Peyer's patch (tissue), 4 donors: ENCODE measurements at places on chromosomes 11 and 22. TPM values are rescaled to one million over a fixed set of nuclear protein-coding genes. Genes with fewer than 3 reads are reported as not detected.

The NCR3LG1 gene
- 3.3 TPM for total RNA-seq

The SLC25A45 gene
- 50.6 TPM for total RNA-seq

The HIC2 gene
- total RNA-seq: 5.0 TPM

GRCh38 chr11:69391192-69392103 is 90.0 kb upstream of the LINC01488 start:
- no peaks in the 10 kb centered on the region for H3K36me3 ChIP-seq
- H3K27ac ChIP-seq: no peak overlapping the region
- H3K4me3 ChIP-seq: no peak overlapping the region
- H3K4me1 ChIP-seq: no peaks in the 10 kb centered on the region
- H3K27me3 ChIP-seq: no peaks in the 10 kb centered on the region

DNA sequence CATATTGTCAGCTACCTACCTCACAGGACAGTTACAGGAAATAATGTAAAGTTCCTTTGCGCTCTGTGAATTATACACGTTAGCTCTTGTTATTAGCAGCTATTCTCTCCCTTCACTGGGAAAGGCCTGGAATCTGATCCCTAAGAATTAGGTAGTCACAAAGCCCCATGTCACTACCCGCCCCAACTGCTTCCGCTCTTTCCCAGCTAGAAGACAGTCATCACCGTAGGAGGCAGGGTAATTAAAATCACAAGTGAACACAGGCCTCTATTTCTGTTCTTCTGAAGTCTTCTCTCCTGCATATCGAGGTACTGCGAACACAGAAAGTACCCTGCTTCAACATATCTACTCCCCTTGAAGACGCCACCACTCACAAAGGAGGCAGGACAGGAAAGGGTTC is 12.6 kb upstream of the AHNAK start:
- H3K4me1 ChIP-seq: peaks cover 27% of the 10 kb centered on the region
- no peaks in the 10 kb centered on the region for H3K27me3 ChIP-seq
- H3K27ac ChIP-seq: no peak overlapping the region
- DNase-seq: no peak
- H3K4me3 ChIP-seq: no peak overlapping the region

DNA sequence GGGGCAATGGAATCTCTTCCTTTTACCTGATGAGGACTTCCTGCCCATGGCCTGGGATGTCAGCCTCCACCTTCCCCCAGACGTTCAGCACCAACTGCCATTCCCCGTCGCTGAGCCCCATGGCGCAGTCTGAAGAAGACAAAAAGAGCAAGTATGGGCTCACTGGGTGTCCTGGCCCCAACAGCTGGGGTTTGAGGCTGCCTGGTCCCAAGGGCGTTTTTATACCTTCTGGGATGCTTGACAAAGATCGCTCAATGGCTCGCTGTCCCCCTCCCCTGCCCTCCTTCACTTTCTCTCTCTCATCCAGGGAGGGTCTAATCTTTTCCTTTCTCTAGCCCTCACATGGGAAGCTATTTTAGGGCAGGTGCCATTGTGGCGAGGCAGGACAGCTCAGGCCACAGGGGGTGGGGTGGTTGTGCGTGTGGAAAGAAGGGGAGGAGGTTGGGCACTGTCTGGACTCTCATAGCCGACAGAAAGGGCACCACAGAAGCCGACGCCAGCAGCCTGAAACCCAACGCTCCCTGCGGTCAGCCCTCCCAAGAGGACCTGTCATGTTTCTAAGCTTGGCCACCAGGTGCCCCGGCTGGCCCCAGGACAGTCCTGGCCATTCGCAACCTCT is at the start of gene MB:
Gene MB (minus strand): TSS at position 193 of the 619 bp plus-strand sequence. CDS start 72 bp downstream, at position 121.
- H3K27ac ChIP-seq: no peak within 1 kb of the TSS
- no peak for DNase-seq
- H3K27me3 ChIP-seq: no peaks in the 10 kb centered on the region
- no peaks in the 10 kb centered on the region for H3K36me3 ChIP-seq
- no peaks in the 10 kb centered on the region for H3K4me1 ChIP-seq

- no peaks in the 10 kb centered on the region for H3K27me3 ChIP-seq
- DNase-seq: peak; percentile 47
- H3K4me3 ChIP-seq: no peak overlapping the region
- peak overlapping the region; percentile 55 for H3K27ac ChIP-seq
- no peaks in the 10 kb centered on the region for H3K36me3 ChIP-seq
These were observed 1.6 kb downstream of the C1QTNF6 start for GRCh38 chr22:37186228-37186996.

- no peak overlapping the region for H3K4me3 ChIP-seq
- no peaks in the 10 kb centered on the region for H3K36me3 ChIP-seq
- H3K4me1 ChIP-seq: peaks cover 24% of the 10 kb centered on the region
- H3K27ac ChIP-seq: peak overlapping the region; percentile 91
These were observed 12.5 kb downstream of the RAC2 start for GRCh38 chr22:37231406-37232139.

DNA sequence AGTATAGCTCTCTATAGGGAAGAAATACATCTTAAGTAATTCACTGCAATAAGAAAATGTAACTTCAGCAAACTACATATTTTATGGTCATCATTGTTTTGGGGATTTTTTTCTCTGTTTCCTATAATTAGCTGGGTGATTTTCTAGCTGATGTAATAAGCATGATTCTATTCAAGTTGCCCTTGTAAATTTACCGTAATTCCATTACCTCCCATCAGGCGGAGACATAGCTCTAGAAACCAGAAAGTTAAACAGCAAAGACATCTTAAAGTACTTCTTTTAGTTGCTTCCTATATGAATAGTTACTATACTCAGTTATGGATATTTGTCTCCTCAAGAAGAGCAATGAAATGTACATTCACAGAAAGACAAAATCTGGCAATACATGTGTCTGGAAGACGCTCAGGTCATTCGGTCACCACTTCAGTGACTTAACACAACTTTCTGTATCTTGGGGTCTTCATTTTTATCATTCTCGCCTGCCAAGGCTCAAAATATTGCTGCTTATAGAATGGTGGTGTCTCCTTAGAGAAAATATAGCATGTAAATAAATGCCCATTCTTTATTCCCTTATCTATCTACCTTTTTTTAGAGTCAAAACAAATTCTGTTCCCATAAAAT is 239.9 kb upstream of the ZC3H12C start:
- H3K4me3 ChIP-seq: no peak overlapping the region
- no peaks in the 10 kb centered on the region for H3K4me1 ChIP-seq
- H3K27me3 ChIP-seq: no peaks in the 10 kb centered on the region
- DNase-seq: no peak
